ENCODE measurements at places on chromosomes 1 and 21.

- DNase-seq, result no peak
Measured at GRCh38 chr1:23273450-23274133, 56.3 kb upstream of the HTR1D start.

DNA sequence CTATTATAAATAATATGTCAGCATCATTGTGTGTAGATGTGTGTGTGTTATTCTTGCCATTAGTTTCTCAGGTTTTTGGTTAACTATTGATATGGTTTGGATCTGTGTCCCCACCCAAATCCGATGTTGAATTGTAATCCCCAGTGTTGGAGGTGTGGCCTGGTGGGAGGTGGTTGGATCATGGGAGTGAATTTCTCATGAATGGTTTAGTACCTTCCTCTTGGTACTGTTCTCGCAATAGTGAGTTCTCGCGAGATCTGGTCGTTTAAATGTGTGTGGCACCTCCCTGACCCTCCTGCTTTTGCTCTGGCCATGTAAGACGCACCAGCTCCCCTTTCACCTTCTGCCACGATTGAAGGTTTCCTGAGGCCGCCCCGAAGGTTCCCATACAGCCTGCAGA lies 9.6 kb upstream of the POFUT2 start:
- DNase-seq, result no peak

- DNase-seq, result no peak
Measured at GRCh38 chr1:54200519-54200997, 591 bp downstream of the MRPL37 start.

- no peak for DNase-seq
Measured at GRCh38 chr21:36005879-36006400, 54.4 kb downstream of the SETD4 start.

DNA sequence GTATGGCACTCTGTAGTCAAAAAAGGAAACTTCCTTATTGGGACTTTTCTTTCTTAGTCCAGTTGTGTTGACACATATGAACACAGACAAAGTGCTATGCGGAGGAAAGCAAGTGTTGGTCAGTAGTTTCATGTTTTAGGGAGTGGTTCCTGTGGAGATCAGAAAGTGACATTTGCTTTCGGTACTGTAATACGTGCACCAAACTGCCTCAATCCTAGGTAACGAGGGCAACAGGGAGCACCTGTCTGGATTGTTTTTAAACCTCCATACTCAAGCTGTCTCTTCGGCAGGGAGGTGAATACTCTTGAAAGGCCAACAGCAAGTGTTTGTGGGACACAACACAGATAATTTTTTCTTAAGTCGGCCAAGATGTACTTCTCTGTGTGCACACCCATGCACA lies 9.1 kb downstream of the RHOU start:
- no peak for DNase-seq

DNA sequence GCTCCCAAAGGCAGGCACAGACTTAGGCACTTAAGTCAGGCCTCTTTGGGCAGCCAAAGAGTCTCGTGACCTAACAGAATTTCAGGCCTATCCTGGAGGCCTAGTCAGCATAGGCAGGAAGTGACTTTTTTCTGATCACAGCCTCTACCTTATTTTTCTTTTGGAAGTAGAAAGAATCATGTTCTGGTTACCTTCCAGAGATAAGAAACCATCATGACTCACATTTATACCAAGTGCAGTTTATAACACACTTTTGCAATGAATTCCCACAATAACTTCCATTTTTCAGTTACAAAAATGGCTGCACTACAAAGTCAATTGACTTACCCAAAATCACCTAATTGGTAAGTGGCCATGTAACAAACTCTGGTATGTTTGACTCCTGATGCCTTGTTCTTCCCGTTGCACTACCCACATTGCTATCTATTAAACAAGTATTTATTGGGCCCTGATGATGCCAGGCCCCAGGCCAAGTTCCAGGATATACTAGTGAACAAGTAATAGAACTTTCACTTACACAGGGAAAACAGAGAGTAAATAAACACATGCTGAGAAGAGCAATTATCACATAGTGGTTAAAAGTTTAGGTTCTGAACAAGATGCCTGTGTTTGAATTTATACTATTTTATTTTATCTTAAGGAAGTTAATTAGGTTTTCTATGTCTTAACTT lies 74.3 kb downstream of the SH3GLB1 start:
- no peak for DNase-seq

- DNase-seq, result no peak
Measured at GRCh38 chr21:42061986-42062235, 9.2 kb upstream of the UMODL1 start.

DNA sequence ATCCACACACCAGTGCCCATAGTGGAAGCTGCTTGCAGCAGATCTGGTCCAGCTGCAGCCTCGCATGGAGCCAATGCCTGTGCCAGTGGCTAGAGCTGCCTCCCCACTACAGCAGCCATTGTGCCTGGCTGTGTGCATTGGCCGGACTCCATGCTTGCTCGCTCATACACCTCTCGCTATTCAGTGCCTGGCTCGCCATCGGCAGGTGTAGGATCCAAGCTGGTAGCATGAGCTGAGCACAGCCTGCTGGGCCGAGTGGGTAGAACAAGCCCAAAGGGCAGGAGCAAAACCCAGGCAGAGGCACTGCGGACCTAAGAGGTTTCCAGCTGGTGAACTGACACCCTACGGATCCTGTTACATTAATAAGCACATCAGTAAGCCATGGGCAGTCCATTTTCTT lies 1184.1 kb downstream of the AMY1C start:
- no peak for DNase-seq

GRCh38 chr1:79519084-79519760 lies 512.7 kb upstream of the ADGRL4 start:
- no peak for DNase-seq

DNA sequence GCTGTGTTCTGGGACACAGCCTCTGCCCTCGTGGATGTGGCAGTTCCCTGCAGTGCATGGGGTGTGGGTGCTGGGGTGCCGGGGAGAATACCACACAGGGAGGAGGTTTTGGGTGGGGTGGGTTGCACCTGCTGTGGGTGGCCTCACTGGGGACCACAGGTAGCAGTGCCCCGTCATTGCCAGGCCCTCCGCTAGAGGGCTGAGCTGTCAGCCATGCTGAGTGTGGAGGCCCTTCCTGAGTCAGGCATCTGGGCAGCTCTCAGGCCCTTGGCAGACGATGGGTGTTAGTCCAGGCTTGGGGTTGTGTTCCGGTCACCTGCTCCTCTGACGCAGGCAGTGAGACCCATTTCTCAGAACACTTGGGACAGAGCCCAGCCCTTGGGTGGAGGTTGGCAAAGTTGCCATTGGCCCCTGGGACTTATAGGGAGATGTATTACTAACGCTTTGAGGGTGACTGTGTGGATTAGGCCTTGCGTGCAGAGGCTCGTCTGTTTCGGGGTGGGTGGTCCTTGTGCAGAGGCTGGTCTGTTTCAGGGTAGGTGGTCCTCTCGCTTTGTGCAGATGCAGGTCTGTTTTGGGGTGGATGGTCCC lies 23.9 kb downstream of the PCNT start:
- DNase-seq, result no peak

DNA sequence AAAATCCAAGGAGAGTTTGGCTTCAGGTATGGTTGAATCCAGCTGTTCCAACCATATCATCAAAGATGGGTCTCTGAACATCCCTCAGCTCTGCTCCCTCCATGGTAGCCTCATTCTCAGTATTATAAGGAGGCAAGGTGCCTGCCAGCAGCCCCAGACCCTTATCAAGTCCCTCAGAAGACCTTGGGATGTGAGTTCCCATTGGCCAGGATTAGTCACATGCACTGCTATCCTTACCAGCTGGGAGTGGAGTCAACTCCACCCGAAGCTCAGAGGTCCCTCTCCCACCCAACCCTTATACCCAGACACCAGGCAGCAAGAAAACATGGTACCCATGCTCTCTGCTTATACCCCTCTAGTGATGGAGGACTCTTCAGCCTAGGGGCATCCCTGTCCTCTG lies 153.7 kb upstream of the ZBTB40 start:
- no peak for DNase-seq

DNA sequence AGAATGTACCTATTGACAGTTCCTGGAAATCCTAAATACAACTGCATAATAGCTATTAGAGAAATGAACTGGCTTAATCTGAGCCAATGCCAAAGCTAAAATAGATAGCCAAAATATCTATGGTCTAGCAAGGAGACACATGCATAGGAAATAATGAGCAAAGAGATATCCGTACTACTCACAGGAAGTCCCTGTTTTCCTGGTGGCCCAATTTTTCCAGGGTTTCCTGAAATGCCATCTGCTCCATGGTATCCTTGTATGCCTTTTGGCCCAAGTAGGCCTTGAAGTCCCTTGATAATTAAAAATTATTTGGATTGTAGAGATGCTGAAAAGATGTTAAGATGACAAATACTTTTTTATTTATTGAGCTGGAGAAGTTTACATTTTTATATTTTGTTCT lies 108.4 kb upstream of the ZNHIT6 start:
- no peak for DNase-seq

- no peak for DNase-seq
Measured at GRCh38 chr21:43801006-43801783, 11.8 kb downstream of the RRP1 start.

- DNase-seq, result no peak
Measured at GRCh38 chr1:39540504-39541031, 36.0 kb downstream of the PABPC4 start.

DNA sequence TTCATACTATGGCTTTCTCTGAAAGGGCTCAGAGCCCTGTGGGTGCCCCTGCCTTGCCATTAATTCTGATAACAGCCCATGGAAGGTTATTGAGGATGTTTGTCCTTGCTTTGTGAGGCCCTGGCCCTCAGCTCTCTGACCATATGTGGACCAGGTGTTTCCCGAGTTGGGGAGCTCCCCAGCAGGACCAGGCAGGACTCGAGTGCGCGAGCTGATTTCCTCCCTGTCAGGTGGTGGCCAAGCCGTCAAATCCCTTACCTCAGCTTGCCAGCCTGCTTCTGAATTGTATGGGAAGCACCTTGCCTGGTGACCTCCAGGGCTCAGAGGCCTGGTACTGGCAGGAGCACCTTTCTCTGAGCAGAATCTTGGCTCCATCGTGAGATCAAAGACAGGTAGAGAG lies 17.9 kb upstream of the SDE2 start:
- no peak for DNase-seq

DNA sequence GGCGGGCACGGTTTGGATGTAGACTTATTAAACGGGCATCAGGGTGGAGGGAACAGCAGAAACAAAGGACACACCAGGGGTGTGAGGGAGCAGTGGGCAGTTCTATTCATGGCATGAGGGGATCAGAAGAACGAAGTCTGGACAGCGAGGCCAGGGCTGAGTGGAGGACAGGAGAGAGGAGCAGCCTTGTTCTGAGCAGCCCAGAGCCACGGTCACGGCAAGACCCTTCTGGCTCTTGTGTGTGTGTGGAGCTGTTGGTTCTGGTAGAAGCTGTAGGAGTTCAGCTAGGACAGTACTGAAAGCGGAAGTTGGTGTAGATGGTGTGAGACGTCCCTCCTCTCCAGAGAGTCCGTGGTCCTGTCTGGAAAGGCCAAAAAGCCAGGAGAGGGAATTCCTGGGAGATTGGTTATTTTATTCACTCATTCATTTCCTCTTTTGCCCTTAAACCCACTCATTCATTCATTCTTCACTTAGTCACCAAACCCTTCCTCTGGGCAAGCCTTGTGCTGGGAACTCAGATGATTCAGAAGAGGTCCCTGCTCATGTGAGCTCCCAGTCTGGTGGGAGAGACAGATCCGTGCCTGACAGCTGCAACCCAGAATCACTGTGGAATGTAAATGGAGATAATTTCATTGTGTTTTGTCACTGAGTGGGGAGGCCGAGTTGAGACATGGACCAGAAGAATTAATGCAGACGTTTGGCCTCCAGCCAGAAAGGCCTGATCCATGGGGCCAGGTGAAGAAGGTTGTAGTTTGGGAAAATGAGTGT lies 4.1 kb upstream of the ACOT11 start:
- no peak for DNase-seq

- DNase-seq, result no peak
Measured at GRCh38 chr21:46304955-46305354, 18.7 kb downstream of the C21orf58 start.

GRCh38 chr1:245718123-245718522 lies 563.3 kb downstream of the KIF26B start:
- DNase-seq, result no peak

DNA sequence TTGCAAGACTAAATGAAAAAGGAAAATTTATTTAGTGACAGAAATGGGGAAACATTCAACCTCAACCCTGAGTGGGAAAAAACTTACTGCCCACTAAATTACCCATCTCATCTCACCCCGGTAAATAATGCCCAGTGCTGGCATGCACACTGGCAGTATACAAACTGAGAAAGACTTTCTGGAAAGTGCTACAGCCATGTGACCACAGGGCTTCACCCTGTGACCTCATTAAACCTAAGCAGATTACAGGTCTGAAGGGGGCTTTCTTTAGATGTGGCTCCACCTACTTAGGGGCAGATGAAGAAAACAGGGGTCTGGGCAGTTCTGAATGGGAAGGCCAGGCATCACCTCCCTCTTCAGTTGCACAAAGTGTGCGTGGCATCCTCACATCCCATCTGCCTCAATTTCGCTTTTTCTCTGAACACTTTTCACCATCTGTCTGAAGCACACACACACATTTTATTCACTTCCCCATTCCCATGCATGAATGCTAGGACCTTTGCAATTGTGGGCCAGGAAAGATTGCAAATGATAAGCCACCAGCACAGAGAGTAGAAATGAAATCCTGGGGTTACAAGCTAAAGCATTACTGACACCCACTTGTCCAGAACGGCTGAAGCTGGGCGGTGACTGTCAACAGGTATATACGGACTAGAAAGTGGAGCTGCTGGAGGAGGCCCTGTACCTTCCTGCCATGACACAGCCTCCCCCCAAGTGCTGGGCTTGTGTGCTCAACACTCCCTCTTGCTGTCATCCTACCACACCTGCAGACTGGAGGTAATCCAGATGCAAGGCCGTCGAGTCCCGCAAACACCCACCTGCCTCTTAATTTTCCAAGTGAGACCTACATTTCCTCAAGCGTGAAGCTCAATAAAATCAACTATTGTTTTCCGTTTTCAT lies 2.7 kb downstream of the NADK start:
- peak; percentile 7 for DNase-seq

DNA sequence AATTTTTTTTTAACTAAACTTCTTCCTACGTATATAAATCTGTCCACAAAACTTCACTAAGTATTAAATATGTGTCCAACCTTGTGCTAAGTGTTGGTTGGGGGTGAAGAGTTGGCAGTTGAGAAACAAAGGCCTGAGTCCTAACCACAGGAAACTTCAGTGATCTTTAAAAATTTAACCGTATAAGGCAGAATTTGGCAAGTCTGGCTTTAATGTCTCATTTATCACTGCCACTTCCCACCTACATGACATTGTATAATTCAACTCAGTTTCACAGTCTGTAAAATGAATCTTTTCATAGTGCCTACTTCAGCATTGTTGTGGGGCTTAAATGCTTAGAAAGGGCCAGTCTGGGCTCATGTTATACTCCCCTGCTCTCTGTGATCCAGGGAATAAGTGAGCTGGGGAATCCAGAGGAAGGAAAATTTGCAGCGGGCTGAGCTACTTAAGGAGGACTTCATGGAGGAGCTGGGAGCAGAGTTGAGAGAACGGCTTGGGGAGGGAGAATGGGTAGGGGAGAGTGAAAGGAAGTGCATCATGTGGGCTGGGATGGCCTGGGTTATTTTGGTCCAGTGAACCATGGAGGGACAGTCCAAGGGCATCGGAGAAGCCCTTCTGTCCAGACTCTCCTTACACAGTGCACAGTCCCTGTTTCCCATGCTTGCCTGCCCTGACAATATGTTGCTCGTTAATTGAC lies 14.5 kb downstream of the IFNAR2 start:
- no peak for DNase-seq

All from DMS 273 treated with DMSO at 0.1 percent for 48 hours (cell line).